CD14-positive monocyte (primary cell): ENCODE measurements at places on chromosomes 3 and 15. TPM values are rescaled to one million over a fixed set of nuclear protein-coding genes. Genes with fewer than 3 reads are reported as not detected.
A peak's percentile ranks its signal among the peaks of the same experiment; 100 is the strongest.

GRCh38 chr3:193895409-193895808 is 240.5 kb upstream of the HES1 start:
- no peaks in the 10 kb centered on the region for H3K4me1 ChIP-seq
- H3K4me3 ChIP-seq, result no peak overlapping the region
- no peaks in the 10 kb centered on the region for H3K36me3 ChIP-seq
- DNase-seq, result no peak
- no peaks in the 10 kb centered on the region for H3K27me3 ChIP-seq

DNA sequence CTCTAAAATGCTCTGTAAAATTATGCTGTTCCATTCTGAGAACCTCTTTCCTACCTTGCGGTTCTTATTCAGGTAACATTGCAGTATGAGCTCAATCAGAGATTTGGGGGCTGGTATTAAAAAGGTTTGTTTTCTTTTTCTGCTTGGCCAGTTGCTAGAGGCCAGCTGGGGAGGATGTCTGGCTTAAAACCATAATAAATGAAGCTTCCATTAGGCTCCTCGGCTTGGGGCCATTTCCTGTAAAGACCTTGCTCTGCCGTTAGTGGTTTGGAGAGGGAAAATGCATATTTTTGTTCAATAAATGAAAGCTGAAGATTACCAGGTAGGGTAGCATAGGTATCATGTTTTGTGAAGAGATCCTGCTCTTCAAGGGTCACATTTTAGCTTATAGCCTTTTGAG is 55.2 kb downstream of the MCTP2 start:
- H3K27me3 ChIP-seq, result no peaks in the 10 kb centered on the region
- no peak overlapping the region for H3K4me3 ChIP-seq
- peaks cover 35% of the 10 kb centered on the region for H3K4me1 ChIP-seq
- H3K27ac ChIP-seq, result no peak overlapping the region

Gene POPDC2
- polyA plus RNA-seq, result 0.63 TPM

DNA sequence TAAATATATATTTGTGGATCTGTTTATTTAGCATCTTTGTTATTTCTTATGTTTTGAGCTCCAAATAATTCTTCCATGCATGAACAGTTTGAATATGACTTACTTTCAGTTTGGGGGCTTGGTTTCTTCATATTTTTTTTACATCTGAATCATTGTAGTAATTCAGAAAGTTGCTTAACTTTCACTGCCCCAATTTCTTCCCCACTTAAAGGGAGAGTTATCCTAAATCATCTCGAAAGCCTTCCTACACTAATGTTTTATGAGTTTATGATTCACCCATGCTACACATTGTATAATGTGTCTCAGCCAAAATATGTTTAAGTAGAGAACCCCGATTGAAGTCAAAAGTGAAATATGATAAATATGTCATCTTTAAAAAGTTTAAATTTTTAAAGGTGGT is 47.8 kb downstream of the SPRED1 start:
- no peaks in the 10 kb centered on the region for H3K4me1 ChIP-seq
- H3K27ac ChIP-seq, result no peak overlapping the region
- no peak overlapping the region for H3K4me3 ChIP-seq

GRCh38 chr3:148583793-148584192 is 113.9 kb upstream of the AGTR1 start:
- H3K27ac ChIP-seq, result no peak overlapping the region
- no peaks in the 10 kb centered on the region for H3K36me3 ChIP-seq
- no peaks in the 10 kb centered on the region for H3K27me3 ChIP-seq
- H3K4me3 ChIP-seq, result no peak overlapping the region

Gene CMC1
- 43.9 TPM for polyA plus RNA-seq

Gene DCLK3
- polyA plus RNA-seq, result not detected

GRCh38 chr3:102673271-102674115 is 238.7 kb downstream of the ZPLD1 start:
- no peaks in the 10 kb centered on the region for H3K4me1 ChIP-seq
- no peaks in the 10 kb centered on the region for H3K36me3 ChIP-seq
- no peaks in the 10 kb centered on the region for H3K27me3 ChIP-seq
- H3K27ac ChIP-seq, result no peak overlapping the region
- DNase-seq, result peak; percentile 31
- no peak overlapping the region for H3K4me3 ChIP-seq

- no peaks in the 10 kb centered on the region for H3K27me3 ChIP-seq
- no peaks in the 10 kb centered on the region for H3K36me3 ChIP-seq
- H3K4me1 ChIP-seq, result no peaks in the 10 kb centered on the region
- H3K27ac ChIP-seq, result no peak overlapping the region
These were observed 105.3 kb downstream of the CTNNB1 start for GRCh38 chr3:41304593-41304992.

DNA sequence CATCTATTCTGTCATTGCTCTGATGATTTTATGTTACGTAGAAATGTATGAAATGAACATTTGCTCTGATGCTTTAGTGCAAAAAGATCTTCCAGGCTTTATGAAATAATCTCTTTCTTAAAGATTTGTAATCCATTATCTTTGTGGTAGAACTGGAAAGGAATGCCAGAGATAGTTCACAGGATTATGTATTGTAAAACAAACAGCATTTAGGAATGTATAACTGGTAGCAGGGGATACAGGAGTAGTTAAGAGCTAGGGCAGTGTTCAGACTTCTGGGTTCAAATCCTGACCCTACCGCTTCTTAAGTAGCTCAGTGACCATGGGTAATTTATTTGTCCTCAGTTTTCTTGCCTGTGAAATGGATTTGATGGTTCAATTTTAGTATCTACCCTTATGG is 429.8 kb upstream of the TPM1 start:
- no peak overlapping the region for H3K4me3 ChIP-seq
- H3K36me3 ChIP-seq, result no peaks in the 10 kb centered on the region
- H3K27me3 ChIP-seq, result no peaks in the 10 kb centered on the region
- H3K4me1 ChIP-seq, result no peaks in the 10 kb centered on the region

- no peak overlapping the region for H3K4me3 ChIP-seq
- H3K27me3 ChIP-seq, result no peaks in the 10 kb centered on the region
- H3K4me1 ChIP-seq, result no peaks in the 10 kb centered on the region
- no peaks in the 10 kb centered on the region for H3K36me3 ChIP-seq
These were observed 693.0 kb downstream of the NR2F2 start for GRCh38 chr15:97023488-97023844.
